T-helper 1 cell (primary cell): ENCODE measurements at places on chromosomes 12 and 14.
A peak's percentile ranks its signal among the peaks of the same experiment; 100 is the strongest.

DNA sequence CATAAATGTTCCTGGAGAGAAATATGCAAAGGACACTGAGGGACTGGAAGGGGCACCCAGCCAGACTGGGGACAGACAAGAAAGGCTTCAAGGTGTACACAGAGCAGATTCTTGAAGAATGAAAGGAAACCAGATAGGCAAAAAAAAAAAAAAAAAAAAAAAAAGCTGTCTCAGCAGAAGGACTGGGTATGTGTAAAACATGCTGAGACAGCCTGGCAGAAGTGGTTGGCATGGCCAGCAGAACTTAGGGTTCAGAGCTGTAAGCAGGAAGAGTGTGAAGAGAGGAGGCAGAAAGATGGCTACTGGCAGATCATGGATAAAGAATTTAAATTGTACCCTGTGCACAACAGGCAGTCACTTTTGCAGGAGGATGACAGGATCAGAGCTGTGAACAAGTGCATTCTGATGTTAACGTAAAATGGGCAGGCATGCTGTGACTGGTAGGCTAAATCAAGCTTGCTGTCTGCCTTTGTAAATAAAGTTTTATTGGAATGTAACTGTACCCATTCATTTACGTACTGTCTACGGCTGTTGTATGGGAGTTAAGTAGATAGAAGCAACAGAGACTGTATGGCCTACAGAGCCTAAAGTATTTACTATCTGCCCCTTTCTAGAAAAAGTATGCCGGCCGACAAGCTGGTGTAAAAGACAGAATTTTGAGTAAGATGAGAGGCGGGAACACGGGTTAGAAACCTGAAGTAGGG, 42.2 kb downstream of the UBR7 start:
- no peak for DNase-seq

GRCh38 chr12:12491606-12492005, 71.1 kb downstream of the DUSP16 start:
- DNase-seq = no peak

DNA sequence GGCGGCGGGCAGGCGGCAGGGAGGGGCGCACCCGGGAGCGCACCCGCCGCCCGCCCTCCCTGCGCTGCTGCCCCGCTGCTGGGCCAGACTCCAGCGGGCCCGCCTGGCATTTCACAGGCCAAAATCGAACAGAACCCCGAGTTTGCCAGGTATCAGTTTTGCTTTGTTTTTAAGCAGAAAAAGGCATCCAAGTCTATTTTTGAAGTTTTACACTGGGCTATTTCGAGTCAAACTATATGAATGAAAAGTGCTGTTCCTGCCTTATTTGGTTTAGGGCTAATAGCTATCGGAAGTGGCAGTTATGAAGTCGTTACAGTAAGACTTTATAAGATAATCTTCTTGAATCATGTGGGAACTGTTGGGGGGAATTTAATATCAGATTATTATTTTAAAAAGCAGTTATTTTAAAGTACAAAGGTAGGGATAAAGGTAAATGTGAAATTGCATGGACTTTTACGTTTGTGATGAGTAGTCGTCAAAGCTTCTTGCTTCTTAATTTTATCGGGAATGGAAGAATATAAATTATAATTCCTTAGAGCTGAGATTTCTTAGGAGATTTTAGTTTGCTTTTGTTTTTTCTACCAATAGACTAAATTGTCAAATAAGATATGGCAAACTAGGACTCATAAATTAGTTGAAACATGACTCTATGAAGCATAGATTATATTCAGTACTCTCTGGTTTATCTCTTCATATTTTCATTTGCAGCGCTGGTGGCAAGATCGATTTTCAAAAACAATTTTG, 1.1 kb downstream of the MSRB3 start:
- no peak for DNase-seq

GRCh38 chr14:22472935-22473854, 115.8 kb downstream of the DAD1 start:
- DNase-seq = no peak

DNA sequence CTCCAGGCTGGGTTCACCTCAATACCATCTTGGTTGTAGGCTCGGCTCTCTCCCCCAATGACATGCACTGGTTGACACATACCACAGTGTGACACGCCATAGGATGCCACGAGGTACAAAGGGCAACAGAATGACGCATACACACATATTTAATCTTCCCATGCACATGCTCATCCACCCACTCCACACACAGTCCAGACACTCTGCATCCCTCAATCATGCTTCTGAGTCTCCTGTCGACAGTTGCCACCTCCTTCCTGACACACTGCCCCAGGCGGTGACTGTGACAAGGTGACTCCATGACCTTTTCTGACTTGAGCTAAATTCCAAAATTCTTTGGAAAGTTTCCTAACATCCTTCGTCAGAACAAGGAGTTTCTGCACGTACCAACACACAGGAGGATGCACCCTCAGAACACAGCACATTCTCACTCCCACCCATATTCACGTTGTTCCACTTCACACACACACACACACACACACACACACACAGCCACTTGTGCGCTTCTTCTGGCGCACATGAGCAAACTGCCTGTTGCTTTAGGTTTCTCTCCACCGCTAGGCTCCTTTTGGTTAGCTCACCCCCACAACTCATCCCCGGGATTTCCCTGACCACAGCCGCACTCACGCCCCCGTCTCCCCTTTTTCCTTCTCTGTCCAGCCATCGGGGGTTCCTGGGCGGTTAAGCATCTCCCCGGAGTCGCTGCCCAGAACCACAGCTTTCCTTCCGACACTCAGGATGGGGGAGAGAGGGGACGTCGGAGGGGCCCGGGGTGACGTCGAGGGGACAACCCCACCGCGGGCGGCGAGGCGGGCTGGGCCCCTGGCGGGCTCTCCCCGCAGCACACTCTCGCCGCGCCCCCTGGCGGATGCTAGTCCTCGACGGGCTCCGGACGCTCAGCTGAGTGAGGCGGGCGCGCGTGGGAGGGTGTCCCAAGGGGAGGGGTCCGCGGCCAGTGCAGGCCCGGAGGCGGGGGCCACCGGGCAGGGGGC, 536 bp upstream of the WNT1 start:
- DNase-seq = peak; percentile 68

GRCh38 chr12:107537464-107538119, 148.0 kb upstream of the PWP1 start:
- no peak for DNase-seq

DNA sequence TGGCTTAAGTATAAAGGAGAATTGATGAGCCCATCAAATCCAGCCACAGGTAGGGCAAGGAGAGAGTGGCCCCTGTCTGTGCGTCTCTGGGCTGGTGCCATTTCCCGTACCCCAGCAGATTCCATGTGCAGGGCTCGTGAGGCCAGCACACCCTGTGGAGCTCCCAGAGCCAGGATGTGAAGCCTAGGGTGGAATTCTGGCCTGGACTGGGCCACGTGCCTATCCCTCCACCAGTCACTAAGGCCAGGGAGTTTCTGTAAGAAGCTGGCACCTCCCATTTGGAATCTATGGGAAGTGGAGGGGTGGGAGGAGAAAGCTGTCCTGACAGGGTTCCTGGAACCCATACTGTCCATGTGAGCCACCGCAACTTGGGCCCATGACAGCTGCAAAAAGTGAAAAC, 148.5 kb downstream of the FOXN3 start:
- DNase-seq = no peak

DNA sequence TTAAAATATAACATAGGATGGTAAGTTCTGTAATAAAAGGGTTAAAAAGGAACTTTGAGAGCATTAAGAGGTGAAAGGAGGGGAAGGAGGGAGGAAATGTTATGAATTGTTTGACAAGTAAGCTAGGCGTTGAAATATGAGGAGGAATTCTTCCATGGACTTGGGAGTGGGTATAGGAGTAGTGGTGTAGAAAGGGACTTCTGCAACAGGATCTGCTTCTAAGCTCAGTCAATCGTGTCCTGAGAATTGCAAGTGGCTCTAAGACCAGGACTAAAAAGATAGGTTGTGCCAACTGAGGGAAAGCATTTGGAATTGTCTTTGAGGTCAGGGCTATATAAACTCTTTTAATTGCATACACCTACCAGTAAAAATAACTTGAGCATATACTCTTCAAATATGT, 74.1 kb upstream of the SLC38A2 start:
- DNase-seq = no peak

DNA sequence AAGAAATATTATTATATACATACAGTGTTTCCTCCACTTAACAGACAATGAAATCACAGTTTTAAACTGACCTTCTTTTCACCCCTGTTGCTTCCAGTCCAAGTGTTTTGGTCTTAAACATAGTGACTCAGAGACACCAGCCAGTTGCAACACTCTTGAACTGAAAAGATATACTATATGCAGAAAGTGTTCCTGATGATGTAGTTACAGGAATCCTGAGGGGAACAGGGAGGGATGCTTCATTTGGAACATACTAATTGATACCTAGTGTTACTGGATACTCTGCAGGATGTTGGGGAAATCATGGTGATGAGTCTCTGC, 420.8 kb downstream of the CCDC91 start:
- no peak for DNase-seq

DNA sequence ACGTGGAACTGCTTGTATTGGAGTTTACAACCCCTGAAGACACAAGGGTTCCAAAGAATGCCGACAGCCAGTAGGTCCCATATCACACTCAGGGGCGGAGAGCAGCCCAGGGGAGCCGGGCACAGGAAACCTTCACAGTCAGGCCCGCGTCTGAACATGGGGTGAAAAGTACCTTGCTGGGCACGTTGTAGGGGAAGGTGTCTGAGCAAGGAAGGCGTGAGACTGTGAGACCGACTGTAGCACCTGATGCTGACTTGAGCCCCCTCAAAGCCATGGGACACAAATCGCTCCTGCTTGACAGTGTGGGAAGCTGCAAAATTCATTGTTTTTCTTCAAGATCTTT, 14.7 kb downstream of the RIMBP2 start:
- no peak for DNase-seq

- no peak for DNase-seq
Measured at GRCh38 chr12:66352197-66352596, 49.9 kb downstream of the HELB start.

- no peak for DNase-seq
Measured at GRCh38 chr12:132173135-132174014, 29.1 kb downstream of the NOC4L start.

GRCh38 chr12:15858353-15858752, 23.8 kb upstream of the STRAP start:
- no peak for DNase-seq

DNA sequence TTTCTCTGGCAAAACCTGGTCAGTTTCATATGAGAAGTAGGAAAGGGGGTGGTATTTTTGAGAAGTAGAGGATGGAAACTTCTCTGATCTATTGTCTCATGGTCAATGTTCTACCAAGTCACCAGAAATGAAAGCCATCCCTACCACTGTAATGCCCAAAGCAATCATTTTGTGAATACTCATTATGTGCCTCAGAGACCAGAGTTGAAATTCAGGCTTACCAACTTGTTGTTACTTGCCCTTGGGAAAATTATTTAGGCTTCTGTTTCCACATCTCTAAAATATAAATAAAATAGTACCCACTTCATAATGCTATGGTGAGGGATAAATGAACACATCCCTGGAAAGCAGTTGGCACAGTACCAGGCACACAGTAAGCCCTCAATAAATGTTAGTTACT, 723.7 kb upstream of the TBX3 start:
- DNase-seq = no peak

GRCh38 chr12:31387466-31387865, 61.5 kb upstream of the SINHCAF start:
- DNase-seq = no peak

- no peak for DNase-seq
Measured at GRCh38 chr12:112214064-112214463, 88.7 kb downstream of the TRAFD1 start.

- no peak for DNase-seq
Measured at GRCh38 chr12:112781767-112782166, 9.8 kb upstream of the RPH3A start.

DNA sequence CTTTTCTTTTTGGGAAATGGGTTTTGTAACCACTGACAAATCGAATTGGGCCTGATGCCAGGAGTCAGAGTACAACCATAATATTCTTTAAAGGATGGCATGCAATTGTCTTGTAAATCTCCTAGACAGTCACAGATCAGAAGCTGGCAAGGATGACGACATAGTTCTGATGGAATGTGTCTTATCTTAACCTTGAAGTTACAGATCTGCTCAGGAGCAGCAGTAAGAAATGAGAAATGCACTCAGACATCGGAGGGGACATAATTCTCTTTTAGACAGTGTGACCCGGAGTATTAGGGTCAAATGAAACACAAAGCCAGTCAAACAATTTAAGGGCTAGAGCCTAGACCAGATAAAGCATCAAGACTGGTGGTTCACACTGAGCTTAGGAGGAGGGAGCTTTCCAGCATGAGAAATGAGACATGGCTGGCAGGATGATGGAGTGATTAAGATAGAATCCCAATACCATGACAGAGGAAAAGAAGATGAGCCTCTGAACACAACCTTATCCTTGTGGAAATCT, 17.5 kb downstream of the CBX5 start:
- no peak for DNase-seq

GRCh38 chr12:68435816-68436215, 103.7 kb upstream of the MDM1 start:
- DNase-seq = no peak

GRCh38 chr12:46459861-46460545, 87.4 kb upstream of the SLC38A2 start:
- no peak for DNase-seq

DNA sequence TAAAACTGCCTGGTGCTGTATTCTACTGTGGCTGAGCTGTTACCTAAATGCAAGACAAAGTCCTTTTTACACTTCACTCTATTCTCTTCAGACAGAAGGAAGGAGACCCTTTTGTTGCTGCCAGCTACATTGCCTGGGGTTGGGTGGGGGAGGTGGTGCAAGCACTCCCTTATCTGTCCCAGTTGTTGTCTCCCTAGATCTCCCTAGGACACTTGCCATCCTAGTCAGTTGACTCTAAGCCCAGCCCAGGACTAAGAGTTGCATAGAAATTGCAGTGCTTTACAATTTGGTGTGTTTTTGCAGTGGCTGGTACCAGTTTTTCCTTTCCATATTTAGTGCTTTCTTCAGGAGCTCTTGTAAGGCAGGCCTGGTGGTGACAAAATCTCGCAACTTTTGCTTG, 35.1 kb downstream of the SCYL2 start:
- no peak for DNase-seq

GRCh38 chr12:62345667-62346066, 85.5 kb downstream of the USP15 start:
- DNase-seq = no peak

- no peak for DNase-seq
Measured at GRCh38 chr12:90816353-90817089, 138.5 kb downstream of the CCER1 start.

- no peak for DNase-seq
Measured at GRCh38 chr14:31567655-31568054, 6.5 kb downstream of the NUBPL start.

- no peak for DNase-seq
Measured at GRCh38 chr12:120376009-120376408, 7.0 kb upstream of the MSI1 start.

DNA sequence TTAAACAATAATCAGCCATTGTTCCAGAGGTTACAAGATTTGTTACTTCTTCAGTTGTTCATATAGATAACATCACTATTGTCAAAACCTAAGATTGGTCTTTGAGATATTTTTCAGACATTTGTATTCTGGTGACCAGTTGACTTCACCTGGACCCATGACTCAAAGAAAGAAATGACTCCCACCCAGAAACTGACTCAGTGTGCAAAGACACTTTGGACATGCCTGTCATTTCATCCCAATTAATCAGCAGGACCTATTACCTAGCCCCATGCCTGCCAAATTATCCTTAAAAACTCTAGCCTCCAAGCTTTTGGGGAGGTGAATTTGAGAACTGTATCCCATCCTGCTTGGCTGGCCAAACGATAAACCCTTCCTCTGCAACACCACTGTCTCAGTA, 27.7 kb upstream of the TSPAN11 start:
- DNase-seq = no peak
